ENCODE measurements at places on chromosomes 11 and 22.
A peak's percentile ranks its signal among the peaks of the same experiment; 100 is the strongest.

DNA sequence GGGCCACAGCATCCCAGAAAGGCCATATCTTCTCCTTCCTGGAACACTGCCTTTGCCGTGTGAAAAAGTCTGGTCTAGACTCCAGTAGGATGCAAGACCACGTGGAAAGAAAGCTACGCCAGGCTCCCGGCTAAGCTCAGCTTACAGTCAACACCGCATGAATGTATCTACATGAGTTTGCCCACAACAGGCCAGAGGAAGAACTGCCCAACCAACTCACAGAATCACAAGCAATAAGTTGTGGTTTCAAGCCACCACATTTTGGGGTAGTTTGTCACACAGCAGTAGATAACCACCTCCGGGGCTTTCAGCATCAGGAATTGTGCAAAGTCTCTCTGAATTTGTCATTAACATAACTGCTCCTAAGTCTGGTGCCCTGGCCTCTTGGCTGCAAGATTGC is 27.3 kb downstream of the HSPA8 start:
- ATAC-seq, result no peak

DNA sequence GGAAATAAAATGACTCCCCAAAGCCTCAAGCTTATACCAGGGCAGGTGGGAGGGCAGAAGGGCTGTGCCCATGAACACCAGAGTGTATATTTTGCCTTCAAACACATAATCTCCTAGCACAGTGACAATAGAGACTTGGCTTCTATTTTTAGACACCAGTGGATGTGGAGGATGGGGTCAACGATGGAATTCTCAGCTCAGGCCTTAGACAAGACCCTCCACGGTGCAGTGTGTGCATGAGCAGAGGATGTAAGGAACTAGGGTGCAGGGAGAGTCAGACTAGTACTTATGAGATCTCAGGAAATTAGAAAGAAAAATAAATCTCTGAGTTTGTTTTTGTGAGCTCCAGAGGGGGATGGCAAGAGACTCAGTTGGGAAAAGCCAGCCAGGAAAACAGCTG is 113.6 kb upstream of the CADM1 start:
- no peak for ATAC-seq

GRCh38 chr22:48975886-48976285 is 851.8 kb downstream of the BRD1 start:
- no peak for ATAC-seq

DNA sequence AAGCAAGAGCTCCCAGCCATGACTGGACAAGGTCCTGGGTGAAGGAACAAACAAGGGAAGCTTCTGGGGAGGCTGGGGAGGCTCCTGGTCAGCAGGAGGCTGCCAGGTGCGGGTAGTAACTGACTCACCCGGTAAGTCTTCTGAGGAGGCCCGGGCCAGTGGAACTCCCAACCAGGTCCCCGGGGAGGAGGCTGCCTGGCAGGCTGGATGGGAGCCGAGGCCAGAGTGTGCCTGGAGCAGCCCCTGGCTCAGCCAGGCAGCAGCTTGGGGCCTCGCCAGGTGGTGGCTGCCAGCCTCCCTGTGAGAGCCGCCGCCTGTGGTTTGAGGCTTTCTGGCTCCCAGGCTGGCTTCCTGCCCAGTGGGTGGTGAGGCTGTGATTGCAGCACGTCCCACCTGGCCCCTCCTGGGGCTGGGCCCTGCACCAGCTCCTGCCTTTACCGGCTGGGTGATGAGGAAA is 46.2 kb downstream of the IGF2 start:
- ATAC-seq, result no peak

- ATAC-seq, result peak; percentile 58
These were observed 3.2 kb downstream of the ARVCF start for GRCh38 chr22:20013382-20013871.

DNA sequence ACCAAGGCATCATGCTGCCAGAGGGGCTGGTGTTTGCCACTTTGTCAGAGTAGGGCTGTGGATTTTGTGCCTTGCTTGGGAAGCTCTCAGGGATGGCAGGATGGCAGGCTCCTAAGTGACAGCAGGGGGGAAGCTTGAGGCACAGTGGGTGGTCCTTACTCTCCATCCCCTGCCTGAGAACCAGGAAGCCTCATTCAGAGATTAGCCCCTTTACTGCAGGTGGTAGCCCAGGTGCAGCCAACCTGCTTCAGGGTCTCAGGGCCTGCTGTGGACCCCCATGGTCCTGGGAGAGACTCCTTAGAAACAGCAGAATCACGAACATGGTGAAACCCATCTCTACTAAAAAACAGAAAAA is 8.9 kb upstream of the ST3GAL4 start:
- no peak for ATAC-seq

DNA sequence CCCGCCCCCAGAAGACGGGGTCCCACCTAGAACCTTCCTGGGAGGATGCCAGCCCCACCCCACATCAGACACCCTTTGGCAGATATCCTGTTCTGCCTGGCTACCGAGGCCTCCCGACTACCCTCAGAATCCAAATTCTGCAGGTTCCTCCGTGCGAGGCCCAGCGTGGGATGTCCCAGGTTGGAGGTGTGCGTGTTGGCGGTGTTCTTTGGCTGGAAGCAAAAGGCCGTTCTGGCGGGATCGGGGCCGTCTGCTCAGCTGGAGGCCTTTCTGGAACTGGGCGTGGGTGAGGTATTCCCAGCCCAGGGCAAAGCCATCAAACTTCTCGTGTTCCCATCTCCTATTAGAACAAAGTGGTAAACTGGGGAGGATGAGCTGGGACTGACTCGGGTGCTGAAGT is 32.6 kb downstream of the NUP50 start:
- no peak for ATAC-seq

Measured in motor neuron (in vitro differentiated cells).